Globus pallidus (tissue), 1 donor: ENCODE measurements at places on chromosomes 6 and 20.

- no peak for DNase-seq
Observed at GRCh38 chr20:58706150-58706892, 13.7 kb downstream of the NPEPL1 start.

GRCh38 chr6:45069091-45069490, 259.0 kb upstream of the RUNX2 start:
- DNase-seq: no peak

DNA sequence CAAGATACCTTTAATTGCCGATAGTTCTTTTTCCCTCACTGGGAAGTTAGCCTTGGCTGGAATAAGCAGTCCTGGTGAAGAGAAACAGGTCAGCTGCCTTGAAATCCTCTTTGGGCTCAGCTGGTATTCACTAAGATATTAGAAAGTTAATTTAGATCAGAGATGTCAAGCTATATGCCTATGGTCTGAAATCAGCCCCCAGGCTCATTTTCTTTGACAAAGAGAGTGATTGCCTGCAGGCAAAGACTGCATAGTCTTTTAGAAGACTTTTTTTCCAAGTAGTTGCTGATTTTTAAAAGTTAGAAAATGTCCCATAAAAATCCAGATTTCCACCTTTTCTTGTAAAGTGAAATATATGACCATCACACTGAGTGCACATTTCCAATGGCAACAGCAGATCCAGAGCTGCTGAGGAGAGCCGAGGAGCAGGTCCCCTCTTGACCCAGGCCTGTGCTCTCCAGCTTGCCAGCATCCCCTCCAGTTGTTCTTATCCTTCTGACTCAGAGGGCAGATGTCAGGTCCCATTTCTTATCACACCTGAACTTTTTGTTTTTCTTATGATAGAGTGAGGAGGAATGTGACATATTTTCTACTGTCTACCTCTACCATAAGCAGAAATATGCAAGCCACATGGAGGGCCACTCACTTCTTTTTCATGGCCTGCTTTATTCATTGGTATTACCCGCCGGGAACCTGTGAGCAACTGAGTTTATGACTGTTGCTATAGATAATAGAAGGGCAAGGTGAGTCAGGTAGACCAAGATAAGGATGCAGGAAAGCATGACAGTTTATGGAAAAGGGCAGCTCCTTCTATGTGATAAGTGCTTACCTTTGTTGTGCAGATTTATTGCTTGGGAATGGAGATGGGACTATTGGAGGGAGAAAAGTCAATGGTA, 17.6 kb upstream of the L3MBTL3 start:
- no peak for DNase-seq

DNA sequence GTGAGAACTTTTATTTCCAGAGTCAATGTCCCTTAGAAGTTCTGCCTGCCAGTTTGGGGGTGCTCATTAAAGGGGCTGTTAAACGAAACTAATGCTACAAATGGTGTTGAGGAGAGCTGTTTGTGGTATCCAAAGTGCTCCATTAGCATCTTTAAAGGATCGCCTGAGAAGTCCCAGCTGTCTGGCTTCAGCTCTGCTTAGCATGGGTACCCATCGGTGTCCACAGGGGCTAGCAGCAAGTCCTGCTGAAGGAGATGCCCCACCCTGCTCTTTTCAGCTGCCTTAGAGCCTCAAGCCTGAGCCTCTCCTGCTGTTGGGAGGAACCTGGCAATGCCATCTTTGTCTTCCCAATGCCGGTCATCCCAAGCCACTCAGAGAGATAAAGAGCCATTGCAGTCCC, 111.1 kb downstream of the FOXO3 start:
- no peak for DNase-seq

GRCh38 chr6:111845441-111845871, 27.8 kb downstream of the FYN start:
- DNase-seq: no peak

DNA sequence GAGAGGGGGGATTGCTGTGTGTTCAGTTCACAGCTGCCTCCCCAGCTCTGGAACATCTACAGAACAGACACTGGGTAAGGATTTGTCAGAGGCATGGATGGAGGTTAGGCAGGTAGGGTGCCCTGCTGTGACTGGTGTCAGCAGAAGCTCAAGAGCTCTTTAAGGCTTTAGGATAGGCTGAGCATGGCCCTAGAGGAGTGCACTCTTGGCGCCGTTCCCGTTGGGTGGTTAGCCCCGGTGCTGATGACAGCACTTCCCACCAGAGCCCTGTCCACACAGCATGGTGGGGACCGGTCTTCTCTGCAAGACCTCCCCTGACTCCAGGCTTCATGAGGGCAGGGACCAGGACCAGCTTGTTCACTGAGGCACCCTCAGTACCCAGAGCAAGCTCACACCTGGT, 262.0 kb downstream of the BMP7 start:
- no peak for DNase-seq

DNA sequence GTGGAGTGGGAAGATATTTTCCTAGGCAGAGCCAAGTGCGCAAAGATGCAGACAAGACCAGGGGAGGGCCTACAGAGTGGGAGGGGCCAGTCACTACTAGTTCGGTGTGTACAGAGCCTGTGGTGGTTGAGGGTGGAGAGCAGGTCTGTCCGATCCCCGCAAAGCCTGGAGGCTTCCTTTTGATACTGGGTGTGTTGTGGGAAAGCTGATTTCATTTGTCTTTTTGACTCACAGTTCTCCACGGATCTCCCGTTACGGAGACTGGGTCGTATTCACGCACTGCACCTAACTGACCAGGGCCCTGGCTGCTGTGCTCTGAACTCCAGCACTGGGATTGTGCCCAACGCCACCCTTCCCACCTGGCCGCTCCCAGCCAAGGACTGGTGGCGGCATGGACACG, 1.4 kb upstream of the TIAM2 start:
- DNase-seq: no peak

DNA sequence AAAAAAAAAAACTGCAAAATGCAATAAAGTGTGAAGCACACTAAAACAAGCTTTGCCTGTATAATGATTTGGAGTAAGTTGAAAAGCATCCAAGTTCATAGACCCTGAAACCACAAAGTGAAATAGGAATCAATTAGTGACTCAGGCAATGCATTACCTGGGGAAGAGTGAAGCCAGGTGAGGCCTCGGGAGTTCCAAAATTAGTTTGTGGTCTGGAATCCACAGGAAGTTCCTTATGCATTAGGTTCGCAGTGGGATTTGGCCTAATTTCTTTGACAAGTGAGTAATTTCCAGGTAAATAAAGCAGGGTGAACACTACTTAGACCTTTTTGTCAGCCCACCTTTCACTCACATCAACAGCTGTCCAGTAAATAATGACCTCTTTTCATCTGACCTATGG, 490.8 kb downstream of the CBLN4 start:
- no peak for DNase-seq

- no peak for DNase-seq
Observed at GRCh38 chr20:32164984-32165735, 42.4 kb downstream of the PLAGL2 start.

- no peak for DNase-seq
Observed at GRCh38 chr20:14611479-14611878, 274.1 kb upstream of the FLRT3 start.

GRCh38 chr6:111464184-111464583, 18.8 kb downstream of the REV3L start:
- no peak for DNase-seq

DNA sequence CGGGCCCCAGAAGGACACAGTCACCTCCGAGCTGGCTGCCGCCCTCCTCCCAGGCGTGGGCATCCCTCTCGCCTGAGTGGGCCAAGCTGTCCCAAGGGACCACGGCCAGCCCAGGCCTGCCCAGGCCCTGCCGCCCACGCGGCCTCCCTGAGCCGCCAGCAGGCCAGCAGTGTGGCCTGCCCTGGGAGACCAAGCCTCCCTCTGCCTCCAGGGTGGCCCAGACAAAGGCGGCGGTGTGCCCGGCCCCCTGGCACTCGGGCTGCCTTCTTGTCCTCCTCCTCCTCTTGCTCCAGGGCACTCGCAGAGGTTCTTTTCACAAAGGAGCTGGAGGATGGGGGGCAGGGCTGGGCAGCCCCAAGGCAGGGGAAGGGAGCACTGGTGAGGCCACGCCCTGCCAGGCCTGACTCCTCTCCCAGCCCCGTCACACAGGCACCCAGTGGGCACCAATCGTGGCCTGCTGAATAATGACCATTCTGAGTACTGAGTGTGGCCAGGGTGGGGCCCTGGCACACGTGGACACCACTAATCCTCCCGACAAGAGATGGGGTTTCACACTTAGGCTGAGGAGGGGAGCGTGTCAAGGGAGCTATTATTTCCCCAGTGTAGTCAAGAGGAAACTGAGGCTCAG, 25.3 kb downstream of the NOL4L start:
- DNase-seq: no peak

GRCh38 chr6:119162134-119162775, 83.8 kb upstream of the FAM184A start:
- no peak for DNase-seq

- no peak for DNase-seq
Observed at GRCh38 chr6:49025273-49026240, 437.5 kb downstream of the MMUT start.

GRCh38 chr20:63830841-63831588, at the start of gene ZBTB46:
Gene ZBTB46, minus strand, starts transcription at chr20:63831264. Its CDS starts 40,507 bp downstream, at chr20:63790757.
- no peak for DNase-seq

DNA sequence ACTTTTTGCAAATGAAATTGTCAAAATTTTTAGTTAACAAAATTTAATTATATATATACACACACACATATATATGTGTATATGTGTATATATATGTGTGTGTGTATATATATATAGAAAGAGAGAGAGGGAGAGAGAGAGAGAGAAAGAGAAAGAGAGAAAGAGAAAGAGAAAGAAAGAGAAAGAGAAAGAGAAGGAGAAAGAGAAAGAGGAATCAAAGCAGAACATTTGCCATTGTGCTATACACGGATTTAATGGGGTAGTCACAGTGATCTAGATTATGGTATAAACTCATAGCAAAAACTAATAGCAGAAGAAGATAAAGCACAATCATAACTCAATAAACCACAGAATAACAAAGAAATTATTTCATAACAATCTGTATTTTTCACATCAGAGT, 126.7 kb downstream of the DST start:
- no peak for DNase-seq

DNA sequence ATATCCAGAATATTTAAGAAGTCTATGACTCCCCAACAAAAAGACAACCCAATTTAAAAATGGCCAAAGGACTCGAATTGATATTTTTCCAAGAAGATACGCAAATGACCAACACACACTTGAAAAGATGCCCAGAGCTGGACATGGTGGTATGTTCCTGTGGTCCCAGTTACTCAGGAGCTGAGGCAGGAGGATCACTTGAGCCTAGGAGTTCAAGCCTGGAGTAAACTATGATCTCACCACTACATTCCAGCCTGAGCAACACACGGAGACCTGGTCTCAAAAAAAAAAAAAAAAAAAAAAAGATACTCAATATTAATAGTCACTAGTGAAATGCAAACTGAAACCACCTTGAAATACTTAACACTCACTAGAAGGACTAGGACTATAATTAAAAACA, 12.2 kb upstream of the ARMC2 start:
- no peak for DNase-seq

DNA sequence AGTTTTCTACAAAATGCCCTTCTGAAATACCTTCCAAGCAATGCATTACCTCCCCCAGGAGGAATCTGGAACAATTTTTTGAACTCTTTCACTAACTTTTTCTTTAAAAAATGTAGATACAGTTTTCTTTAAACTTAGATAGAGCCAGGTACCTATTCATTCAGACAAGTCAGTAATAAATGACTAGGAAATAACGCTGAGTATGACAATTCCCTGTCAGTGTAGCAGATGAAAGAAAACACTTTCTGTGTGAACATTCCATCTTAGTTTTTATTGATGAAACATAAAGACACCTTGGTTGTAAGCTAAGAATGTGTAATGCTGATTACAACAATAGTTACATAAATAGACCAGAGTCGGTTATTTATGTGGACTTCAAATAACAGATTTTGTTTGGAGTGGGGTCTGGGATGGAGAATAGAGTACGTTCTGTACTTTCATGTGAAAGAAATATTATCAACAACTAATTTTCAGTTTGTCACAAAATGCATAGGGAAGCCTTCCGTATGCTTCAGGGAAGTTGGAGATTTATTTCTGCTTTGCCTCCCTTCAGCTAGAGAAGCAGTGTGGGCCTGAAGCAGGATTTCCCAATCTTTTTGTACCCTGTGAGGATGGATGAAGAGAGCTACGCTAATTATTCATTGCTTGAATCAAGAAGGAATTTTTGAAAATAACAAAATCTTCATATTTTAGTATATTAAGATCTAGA, 19.2 kb upstream of the QKI start:
- DNase-seq: no peak

GRCh38 chr6:98957450-98957849, 9.7 kb upstream of the FBXL4 start:
- no peak for DNase-seq

DNA sequence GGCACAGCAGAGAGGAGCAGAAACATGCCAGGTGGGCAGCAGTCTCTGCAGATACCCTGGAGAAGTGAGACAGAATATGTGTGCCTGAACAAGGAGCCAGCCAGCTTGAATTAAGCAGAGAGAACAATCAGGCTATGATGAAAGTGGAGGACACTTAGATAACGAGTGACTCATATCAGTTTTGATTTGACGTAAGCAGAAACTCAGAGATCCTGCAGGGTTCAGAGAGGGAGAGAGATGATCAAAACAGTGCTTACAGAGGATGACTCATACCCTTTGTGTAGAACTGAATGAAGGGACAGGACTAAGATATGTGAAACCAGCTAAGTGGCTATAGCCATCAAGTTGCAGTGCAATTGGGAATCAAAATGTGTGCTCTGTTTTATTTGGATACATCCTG, 300.7 kb downstream of the TENT5A start:
- DNase-seq: no peak

- no peak for DNase-seq
Observed at GRCh38 chr6:157666729-157667128, 156.3 kb upstream of the SNX9 start.

DNA sequence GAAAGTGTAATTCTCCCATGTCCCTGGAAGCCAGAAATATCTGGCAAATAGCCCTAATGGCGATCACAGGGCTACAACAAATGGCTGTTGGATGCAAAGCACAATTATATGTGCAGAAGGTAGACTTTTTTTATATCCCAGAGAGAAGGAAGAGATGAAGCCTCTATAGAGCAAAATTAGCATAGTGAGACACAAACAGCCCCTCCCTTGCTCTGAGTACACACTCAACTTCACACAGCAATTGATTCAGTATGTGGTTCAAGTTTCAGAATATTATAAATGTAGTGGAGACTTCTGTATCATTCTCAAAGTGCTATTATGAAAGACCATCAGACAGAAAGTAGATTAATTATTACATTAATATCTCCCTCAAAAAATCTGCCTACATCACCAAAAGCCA, 246.5 kb upstream of the TBX18 start:
- DNase-seq: no peak
